ENCODE measurements at places on chromosomes 7 and 10.
A peak's percentile ranks its signal among the peaks of the same experiment; 100 is the strongest.

DNA sequence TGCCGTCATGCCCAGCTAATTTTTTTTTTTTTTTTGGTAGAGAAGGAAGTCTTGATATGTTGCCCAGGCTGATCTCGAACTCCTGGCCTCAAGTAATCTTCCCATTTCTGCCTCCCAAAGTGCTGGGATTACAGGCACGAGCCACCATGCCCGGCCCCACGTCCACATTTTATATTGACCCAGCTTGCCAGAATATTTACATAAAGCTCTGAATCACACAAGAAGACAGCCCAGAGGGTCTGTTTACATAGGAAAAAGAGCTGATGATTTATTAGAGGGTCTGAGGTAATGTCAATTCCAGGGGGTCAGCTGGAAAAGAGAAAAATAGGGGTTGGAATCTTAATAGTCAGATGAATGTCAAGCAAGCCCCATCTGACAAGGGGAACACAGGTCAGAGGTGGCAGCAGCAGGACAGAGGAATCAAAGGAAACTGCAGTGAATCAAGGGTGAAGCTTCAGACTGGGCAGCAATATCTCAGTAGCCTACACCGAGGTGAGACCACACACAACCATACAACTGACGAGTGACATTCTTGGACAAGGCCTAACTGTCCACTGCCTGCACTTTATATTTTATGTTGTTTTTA, 15.8 kb upstream of the SLF2 start:
- DNase-seq: no peak

DNA sequence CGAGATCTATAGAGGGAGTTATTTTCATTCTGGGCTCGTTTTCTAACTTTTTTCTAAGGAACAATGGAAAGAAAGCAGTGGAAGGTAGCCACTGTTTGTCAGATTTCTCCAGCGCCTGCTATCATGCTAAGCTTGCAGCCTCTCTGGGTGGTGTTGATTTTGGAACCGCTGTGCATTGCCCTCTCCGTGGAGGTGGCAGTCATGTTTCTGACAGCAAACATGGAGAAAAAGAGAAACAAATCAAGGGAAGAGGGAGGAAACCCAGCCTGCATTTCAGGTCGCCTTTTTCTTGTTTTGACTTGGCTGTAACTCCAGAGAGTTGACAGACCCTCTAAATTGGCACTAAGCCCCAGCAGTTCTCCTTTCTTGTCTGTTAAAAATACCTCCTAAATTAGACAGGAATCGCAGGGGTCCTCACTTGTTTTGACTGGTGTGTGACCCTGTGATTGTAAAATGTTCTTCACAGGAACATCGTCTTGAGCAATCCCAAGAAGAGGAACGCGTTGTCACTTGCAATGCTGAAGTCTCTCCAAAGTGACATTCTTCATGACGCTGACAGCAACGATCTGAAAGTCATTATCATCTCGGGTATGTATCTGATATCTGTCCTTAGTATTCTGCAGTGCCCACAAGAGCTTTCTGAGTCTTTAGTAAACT, 4.8 kb downstream of the ECHDC3 start:
- DNase-seq: peak; percentile 11

GRCh38 chr10:97086530-97086929, 99.2 kb downstream of the SLIT1 start:
- no peak for DNase-seq

- no peak for DNase-seq
These were observed 74.1 kb upstream of the PARD3 start for GRCh38 chr10:34889004-34889869.

- DNase-seq: no peak
These were observed 69.5 kb downstream of the STK17A start for GRCh38 chr7:43652364-43652763.

DNA sequence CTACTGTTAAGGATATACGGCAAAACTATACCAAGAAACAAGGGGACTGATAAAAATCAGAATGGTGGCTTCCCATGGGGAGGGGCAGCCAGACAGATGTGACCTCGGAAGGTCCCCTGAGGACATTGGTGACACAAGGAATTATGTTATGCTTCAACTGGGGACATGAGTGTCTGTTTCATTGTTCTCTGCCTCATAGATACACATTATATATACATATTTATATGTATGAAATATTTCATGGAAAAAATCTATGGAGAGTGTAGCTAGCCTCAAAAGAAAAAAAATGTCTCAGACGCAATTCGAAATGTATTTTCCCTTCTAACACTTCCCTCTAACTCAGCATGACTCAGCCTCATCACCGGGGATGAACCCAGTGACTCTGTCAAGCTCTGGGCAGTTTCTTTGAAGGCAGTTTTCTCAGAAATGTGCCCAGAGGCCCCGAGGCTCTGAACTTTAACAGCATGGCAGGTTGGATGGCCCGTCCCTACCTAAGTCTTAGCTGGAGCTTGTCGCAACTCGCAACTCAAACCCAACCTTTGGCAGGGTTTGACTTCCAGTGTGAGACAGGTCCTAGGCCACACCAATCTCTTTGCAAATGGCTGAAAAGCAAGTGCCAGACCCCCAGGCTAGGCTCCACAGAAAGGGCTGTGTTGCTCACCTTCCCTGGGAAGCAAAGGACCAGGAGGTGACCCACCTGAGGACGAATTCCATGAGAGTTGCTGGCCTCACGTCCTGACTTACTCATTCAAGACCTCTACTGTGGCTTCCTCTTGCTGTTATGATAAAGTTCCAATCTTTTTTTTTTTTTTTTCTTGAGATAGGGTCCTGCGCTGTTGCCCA, 86.9 kb downstream of the CARD11 start:
- DNase-seq: peak; percentile 30

DNA sequence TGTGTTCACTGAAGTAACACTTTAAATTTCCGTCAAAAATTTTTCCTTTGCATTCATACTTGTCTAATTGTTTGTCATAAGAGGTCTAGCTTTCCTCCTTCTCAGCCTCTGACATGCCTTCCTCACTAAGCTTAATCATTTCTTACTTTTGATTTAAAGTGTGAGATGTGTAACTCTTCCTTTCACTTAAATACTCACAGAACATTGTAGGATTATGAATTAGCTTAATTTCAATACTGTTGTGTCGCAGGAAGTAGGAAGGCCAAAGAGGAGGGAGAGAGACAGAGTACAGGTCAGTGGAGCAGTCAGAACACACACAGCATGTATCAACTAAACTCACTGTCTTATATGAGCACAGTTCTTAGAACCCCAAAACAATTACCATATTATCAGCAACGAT, 99.0 kb downstream of the SRPK2 start:
- no peak for DNase-seq

DNA sequence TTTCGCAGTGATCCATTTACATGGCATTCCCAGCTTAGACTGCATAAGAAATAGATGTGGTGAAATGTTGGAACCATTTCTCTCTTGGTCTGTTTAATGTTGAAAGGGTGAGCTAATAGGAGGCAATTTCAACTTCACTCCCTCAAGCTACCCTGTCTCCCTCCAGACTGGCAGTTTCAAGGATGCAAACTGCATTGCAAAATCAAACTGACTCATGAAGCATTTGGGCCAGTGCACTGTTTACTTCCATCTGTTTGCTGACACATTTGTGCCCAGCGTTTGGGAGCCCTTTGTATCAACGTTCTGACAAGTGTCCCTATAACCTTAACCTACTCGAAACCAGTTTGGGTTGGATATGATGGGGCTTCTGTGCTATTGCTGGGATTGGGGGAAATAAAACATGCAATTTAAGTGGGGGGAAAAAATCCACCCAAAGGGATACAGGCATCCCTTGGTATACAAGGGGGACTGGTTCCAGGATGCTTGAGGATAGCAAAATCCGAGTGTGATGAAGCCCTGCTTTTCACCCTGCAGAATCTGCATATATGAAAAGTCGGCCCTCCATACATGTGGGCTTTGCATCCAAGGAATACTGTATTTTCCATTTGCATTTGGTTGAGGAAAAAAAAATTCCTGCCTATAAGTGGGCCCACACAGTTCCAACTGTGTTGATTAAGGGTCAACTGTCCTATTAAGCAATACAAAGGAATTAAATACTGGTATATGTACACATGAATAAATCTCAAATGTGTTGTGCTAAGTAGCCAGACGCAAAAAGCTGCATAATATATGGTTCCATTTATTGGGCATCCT, 15.6 kb downstream of the RHEB start:
- peak; percentile 94 for DNase-seq

GRCh38 chr7:70890147-70890969, 241.6 kb upstream of the GALNT17 start:
- no peak for DNase-seq

DNA sequence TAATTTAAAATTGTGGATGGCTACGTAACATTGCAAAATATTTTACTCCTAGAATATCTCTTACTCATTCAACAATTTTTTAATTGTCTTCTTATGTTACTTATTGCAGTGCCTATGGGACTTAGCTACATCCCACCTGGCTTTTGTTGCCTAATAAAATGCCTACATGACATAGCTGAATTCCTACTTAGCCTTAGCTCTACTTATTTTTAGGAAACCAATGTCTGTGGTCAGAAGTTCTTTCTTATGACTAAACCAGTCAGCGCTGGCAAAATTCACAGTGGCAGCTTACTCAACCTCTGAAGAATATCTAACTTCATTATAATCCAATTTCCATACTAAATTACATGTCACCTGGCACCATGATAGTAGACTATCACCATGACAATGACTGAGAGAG, 1612.4 kb upstream of the LRRTM3 start:
- DNase-seq: no peak

GRCh38 chr7:30914596-30914995, 2.9 kb downstream of the AQP1 start:
- DNase-seq: peak; percentile 42

DNA sequence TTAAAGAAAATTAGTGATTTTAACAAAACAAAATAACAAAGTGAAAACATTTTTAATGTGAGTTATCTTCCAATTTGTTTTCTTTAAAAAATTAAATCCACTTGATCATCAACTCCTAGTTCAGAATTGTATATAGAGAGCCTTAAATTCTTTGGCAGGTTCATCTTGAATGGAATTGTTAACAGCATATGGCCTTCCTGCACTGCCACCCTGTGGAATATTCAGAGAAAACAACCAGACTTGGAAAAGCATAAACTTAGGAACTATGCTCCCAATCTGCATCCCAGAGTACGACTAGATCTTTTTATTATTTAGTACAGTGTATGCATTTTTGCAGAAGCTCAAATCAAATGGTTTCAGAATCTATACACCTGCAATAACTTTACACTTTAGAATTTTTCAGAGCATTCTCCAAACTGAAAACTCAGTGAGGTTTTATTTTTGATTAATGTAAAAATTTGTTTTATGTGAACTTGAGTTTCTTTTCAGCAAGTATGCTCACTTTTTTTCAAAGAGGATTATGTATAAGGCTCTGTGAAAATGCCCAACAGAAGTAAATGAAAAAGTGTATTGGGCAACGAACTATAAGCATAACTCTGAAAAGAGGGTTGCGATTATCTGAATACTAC, 44.9 kb upstream of the ANK3 start:
- DNase-seq: peak; percentile 87

DNA sequence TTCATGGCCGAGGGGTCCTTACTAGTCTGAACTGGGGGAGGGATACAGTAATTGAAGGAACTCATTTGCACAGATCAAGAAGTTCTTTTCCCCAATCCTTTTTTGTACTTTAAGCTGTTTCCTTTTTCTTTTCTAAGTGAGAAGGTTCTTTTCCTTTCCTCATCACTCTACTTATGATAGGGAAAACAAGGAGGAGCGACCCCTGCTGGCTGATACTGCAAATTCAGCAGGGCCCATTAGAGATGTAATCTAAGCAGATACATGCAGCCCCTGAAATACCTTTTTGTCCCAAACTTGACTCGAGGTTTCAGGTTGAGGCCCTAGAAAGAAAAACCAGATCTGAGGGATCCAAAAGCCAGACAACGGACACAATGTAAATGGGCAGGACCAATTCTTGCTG, 305.5 kb downstream of the DNAJB9 start:
- peak; percentile 57 for DNase-seq

DNA sequence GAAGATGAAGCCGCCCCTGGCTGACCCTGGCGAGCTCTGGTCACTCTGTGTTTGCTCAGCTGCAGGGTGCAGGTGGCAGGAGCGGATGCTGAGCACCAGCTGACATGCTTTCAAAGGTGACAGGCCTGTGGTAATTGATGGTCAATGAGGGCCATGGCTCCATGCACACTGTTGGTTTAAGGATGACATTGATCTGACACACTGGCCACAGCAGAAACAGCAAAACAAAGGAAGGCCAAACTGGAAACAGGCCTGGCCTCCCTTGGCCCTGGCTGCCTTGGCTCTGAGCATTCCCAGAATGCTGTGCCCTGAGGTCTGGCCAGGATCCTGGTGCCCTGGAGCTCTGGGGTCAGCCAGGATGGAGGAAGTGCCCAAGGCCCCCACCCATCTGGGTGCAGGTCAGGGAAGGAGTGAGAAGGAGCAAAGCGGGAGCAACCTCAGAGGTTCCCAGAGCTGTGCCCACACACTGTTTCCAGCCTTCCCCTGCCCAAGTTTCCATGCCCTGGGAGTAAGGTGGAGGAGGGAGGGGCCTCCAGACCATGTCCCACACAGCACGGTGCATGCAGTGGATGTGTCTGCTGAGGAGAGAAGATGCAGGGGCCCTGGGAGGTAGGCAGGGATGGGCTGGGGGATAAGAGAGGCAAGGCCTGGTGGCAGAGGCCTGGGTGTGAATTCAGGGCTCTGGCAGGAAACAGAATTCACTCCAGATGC, 302.2 kb downstream of the RPS24 start:
- peak; percentile 90 for DNase-seq

DNA sequence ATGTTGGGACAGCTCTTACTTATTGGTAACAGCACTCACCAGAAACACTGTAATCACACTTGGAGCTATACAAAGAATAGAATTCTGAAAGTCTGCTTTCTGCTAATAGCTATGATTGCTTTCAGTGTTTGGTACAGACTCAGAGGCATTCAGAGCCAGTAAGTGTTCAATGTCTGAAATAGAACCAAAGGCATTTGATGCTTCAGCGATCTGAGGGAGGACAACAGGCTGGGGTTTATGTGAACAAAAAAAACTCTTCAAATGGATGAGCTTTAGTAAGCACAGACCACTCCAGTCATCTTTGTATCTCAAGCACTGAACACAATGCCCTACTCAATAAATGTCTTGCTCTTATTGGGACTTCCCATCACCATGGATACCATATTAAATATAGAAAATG, 322.8 kb upstream of the GRM3 start:
- no peak for DNase-seq

DNA sequence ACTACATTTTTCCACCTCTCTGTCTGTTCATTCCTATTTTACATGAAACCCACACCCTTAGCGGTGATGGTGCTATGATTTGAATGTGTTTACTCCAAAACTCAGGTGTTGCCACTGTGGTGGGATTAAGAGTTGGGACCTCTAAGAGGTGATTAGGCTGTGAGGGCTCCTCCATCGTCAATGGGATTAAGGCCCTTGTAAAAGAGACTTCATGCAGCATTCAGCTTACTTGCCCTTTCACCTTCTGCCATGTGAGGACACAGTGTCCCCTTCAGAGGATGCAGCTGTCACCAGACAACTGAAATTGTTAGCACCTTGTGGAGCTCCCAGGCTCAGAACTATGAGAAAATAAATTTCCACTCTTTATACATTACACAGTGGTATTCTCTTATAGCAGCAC, 182.2 kb downstream of the NOC3L start:
- DNase-seq: no peak

Data from fibroblast of the aortic adventitia (primary cell).